IMR-90 (cell line): ENCODE measurements at places on chromosomes 1 and 21. TPM values are rescaled to one million over a fixed set of nuclear protein-coding genes. Genes with fewer than 3 reads are reported as not detected.

- DNase-seq: peak; percentile 47
Measured at GRCh38 chr1:231691618-231692259, 65.1 kb downstream of the DISC1 start.

MIGA1 gene
- 16.3 and 21.4 TPM in 2 replicates for total RNA-seq

DNA sequence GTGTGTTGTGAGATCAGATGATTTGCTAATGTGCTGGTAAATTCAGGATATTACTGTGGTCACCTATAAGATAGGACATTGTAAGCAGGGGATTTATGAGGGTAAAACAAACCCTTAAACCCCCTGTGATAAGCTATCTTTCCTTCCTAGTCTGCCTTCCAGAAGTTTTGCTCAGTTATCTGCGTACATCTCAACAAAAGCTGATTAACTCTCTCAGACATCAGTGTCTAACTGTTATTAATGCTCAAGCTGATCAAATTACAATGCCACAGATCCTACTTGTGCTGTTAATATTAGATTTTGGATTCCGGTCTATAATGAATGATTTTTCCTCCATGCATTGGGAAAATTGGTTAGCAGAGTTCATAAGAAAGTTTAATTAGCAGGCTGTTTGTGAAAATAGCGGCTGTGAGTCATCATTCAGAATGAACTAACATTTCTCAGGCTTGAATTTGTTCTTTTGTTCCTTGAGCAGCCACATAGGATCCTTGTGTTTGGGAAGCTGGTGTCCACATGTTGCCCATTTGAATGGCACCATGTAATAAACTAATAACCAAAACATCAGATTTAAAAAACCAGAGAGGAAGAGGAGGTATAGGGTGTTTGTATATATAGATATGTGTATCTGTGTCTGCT lies 48.7 kb downstream of the ELAVL4 start:
- DNase-seq: no peak

S100A9 gene
- total RNA-seq: not detected in 2 replicates
